ENCODE measurements at places on chromosomes 6 and 20.

GRCh38 chr6:112113918-112114317 is 26.5 kb downstream of the FAM229B start:
- no peak for DNase-seq

- no peak for DNase-seq
Measured at GRCh38 chr6:142387997-142388815, 86.4 kb downstream of the ADGRG6 start.

- DNase-seq = no peak
Measured at GRCh38 chr20:21571841-21572690, 58.2 kb upstream of the NKX2-2 start.

- no peak for DNase-seq
Measured at GRCh38 chr6:24546439-24546838, 51.7 kb downstream of the ALDH5A1 start.

DNA sequence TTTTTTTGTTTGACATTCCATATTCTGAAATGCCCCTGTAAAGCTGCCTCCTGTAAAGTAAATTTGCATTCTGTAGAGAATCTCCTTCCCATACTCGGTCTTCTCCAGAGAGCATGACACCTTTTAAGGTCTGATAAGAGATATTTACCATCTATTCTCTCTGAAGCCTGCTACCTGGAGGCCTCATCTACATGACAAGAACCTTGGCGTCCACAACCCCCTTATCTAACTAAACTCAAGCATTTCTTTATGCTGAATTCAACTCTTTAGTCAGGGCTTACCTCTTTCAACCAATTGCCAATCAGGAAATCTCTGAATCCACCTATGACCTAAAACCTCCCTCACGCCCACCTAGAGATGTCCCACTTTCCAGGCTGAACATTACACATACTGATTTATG is 51.6 kb downstream of the FAM184A start:
- no peak for DNase-seq

- no peak for DNase-seq
Measured at GRCh38 chr20:19976595-19977372, 40.4 kb upstream of the NAA20 start.

DNA sequence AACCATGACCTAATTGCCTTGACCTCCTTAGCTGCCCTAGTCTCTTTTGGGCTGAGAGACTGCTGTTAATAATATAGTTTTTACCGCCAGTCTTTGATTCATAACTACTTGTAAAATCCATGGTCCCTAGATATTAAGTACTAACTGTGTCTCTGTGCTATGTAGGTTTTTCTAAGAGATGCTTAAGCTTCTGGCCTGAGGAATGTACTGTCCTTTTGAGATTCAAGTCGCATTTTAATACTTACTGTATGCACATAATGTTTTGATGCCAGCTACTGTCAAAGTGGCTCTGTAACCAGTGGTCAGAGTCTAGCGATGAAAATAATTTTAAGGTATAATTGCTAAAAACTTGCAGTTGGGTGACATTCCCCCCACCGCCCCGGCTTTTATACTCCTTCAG is 2.1 kb downstream of the AKAP12 start:
- no peak for DNase-seq

GRCh38 chr6:43809417-43810305 is 39.6 kb downstream of the VEGFA start:
- no peak for DNase-seq

DNA sequence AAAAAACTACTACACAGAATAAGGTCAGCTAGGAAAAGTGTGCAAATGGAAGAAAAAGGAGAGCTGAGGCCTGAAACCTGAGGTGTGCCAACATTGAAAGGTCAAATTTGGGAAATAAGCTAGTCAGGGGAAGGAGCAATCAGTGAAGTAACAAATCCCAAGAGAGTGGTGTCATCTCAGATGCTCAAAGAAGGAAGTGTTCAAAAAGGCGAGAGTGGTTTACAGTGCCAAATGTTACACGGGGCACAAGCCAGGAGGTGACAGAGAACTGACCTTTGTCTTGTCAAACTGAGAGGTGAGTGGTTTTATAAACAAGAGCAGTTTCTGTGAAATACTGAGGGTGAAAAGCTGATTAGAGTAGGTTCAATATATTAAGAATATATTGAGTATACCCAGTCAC is 83.0 kb upstream of the TCF21 start:
- no peak for DNase-seq

GRCh38 chr6:136076496-136076895 is 173.6 kb downstream of the MTFR2 start:
- DNase-seq = no peak

- no peak for DNase-seq
Measured at GRCh38 chr6:119148098-119148824, 69.8 kb upstream of the FAM184A start.

GRCh38 chr20:23782366-23782983 is 31.7 kb upstream of the CST1 start:
- no peak for DNase-seq

- DNase-seq = no peak
Measured at GRCh38 chr6:28683945-28684538, 158.4 kb downstream of the GPX5 start.

- no peak for DNase-seq
Measured at GRCh38 chr6:71388856-71389527, 100.4 kb downstream of the OGFRL1 start.

All from GM12892 (cell line).